ENCODE measurements at places on chromosomes 13 and 19.

- DNase-seq: peak; percentile 91
Observed at GRCh38 chr13:99661791-99662190, 160.5 kb downstream of the TM9SF2 start.

DNA sequence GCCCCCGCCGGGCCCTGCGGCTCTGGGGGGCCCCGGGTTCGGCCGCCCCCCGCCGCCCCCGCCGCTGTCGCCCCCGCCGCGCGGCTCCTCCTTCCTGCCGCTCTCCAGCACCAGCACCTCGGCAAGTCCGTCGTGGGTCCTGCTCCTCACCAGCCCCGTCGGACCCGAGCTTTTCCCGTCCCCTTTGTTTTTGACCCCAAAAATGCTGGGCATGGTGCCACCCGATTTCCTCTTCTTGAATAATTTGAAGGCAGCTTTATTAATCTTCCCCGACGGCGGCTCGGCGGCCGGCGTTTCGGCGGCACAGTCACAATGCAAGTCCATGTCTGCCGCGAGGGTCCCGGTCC lies 945 bp downstream of the AMER2 start:
- no peak for DNase-seq

- no peak for DNase-seq
Observed at GRCh38 chr19:56838909-56839651, 1.4 kb downstream of the PEG3 start.

- no peak for DNase-seq
Observed at GRCh38 chr13:85631801-85632200, 167.4 kb downstream of the SLITRK6 start.

DNA sequence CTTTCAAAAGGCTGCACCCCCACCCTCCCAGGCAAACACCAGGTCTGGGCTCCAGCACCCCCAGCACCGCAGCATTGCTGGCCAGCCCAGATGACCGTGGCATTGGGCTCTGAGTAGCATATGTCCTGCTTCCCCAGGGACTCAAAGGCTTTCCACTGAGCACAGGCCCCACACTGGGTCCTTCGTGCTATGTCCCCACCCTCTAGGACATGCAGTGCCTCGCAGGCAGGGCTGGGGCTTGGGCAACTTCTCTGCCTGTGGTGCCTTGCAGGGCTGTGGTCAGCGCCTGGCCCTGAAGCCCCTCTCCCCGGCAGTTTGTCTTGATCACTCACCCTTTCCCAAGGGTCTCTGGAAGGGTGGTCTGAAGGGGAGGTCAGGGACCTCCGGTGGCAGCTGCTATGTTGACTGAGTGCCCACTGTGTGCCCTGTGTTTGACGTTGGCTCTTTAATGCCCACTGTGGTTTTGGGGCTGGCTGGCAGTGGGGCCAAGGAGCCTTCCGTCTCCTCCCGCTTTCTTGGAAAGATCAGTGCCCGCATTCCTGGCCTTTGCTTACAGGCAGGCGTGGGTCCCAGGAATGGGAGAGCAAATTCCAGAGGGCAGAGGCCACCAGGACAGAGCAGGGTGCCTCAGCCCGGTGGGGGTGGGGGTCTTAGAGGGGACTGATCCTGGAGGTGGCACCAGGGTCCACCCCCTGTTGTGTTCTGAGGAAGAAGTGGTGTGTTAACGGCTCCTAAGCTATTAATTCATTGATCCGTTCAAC lies 20.3 kb upstream of the CRTC1 start:
- peak; percentile 58 for DNase-seq

DNA sequence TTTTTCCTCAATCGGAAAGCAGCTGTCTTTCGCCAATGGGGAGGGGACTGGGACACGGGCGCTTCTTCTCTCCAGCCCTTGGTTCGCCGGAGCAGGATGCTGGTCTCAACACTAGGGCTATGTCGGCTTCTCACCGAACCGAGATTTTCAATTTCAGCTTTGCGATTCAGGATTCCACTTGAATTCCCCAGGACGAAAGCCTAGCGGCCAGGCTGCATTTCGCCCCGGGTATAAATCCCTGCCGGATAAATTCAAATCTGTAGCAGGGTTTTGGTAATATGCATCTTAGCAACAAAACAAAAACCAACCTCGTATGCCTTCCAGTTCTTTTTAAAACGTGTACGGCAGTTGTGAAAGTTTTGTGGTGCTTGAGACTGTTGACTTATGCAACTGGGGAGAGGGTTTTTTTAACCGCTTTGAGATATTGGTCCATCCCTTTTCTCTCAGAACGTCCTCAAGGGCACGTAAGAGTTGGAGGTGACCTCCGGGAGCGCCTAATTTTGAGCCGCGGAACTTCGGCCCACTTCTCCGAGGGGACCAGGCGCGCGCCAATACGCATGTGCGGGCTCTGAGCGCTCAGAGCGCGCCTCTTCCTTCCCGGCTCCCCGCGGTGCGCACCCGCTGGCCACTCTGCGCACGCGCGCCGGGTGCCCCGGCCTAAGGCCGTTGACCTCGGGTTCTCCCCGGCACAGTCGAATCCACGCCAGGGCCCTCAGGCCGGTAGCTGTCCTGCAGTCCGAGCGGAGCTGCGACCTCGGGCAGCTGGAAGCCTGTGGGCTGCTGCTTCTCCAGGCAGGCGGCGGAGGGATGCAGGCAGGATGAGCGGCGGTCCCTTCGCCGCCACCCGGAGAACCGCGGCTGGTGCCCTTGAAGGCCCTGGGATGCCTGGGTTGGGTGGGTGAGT lies 7.6 kb downstream of the POU4F1 start:
- peak; percentile 86 for DNase-seq

- DNase-seq: no peak
Observed at GRCh38 chr13:96821971-96822370, 172.3 kb downstream of the OXGR1 start.

GRCh38 chr13:85093808-85094207 lies 705.4 kb downstream of the SLITRK6 start:
- DNase-seq: peak; percentile 44

DNA sequence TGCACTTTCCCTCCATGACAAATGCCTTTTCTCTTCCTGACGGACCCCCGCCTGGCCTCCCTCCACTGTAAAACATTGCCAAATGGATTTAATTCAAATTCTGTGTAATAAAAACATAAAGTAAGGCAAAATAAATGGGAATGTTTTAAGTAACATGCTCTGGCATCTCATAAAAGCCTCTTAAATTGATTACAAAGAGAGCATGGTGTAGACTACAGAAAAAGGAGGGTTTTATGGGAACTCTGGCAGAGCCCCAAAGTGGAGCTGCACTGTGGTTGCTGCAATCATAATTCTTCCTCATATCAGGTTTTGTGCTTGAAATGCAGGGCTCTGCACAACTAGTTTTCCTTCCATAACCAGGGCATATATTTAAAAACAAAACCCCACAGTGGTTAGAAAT lies 44.3 kb upstream of the SIAH3 start:
- DNase-seq: no peak

DNA sequence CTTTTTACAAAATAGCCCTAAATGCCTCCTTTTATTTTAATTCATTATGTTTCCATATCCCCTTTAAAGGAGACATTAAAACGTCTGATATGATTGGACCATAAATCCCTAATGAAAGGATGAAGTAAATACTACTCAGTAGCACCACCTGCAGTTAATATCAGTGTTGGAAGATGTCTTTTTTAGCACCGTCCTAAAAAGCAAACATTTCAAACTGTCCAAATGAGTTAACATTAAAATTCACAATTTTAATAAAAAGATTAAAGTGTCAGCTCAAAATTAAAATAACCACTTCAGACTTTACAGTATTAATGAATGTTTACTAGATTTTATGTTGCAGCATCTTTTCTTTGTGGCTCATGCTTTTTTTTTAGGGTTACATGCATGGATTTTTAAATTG lies 12.3 kb downstream of the ZNF507 start:
- DNase-seq: no peak

DNA sequence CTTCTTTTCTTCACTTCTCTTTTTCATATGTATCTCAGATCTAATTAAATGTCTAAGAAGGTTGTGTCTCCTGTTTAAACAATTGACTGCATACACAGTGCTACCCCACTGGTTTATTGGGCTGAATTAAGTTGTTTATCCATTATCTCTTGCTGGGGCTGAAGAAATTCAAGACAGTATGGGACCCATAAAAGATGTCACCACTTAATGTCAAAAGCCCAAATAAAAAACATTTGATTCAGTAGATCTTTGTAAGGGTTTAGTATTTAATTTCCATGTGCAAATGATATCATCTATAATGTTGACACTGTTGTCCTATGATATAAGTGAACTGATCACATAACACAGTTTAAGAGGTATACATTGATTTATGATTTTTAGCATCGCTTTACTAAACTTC lies 1431.9 kb upstream of the PCDH20 start:
- DNase-seq: no peak

GRCh38 chr13:85366759-85367417 lies 432.3 kb downstream of the SLITRK6 start:
- no peak for DNase-seq

DNA sequence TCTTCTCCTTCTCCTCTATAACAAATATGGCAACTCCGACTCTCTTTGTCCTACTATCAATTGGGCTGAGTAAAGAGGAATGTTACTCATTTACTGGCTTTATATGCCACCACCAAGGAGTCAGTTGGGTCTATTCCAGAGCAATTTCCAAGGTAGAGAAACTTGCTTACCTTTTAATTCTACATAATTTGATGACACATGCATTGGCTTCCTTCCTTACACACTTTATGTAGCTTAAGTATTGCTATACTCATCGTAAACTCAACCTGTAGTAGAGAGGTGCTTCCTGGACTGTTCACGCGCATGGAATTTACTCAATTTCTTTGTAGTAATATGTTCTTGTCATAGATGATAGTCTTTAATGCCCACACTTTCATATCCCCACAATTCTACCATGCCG lies 160.7 kb downstream of the LMO7 start:
- DNase-seq: no peak

- DNase-seq: no peak
Observed at GRCh38 chr19:30733826-30734550, 361.8 kb downstream of the ZNF536 start.

- no peak for DNase-seq
Observed at GRCh38 chr19:40421993-40422747, 3.6 kb downstream of the SERTAD1 start.

DNA sequence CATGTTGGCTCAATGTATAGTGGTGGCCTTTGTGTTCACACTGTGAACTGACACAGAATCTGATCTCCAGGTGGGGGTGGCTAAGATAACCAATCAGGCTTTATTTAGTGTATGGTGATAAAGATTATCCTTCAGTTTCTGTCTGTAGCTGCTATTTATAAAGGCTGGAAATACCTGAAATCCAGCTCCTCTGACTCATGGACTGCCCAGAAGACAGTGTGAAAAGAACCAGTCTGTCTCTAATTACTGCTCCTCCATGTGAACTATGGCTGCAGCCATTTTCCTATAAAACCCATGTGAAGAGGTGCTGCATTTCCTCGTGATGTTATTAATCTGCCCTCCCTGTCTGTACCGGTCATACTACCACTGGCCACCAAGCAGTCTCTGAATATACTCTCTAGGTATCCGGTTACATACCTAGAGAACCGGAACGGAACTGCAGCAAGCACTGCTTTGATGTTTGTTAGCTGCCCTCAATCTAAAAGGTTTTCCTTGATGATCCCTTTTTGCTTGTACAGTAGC lies 238.0 kb downstream of the LHFPL6 start:
- no peak for DNase-seq

- no peak for DNase-seq
Observed at GRCh38 chr13:82010780-82011179, 1669.9 kb upstream of the SPRY2 start.

DNA sequence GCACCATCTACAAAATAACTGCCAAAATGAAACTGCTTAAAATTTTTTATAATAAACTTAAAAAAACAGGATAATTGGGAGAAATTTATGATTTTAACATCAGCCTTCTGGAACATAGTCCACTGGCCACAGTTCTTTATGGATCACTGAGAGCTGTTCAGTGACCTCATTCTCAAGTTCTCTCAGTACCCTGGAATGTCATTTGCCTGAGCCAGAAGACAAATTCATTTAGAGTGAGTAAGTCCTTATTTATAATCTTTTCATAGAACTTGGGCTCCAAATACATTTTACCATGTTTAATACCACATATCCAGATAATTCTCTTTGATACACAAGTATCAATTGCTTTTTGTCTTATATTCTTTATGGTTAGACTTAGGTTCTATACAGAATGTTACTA lies 87.6 kb downstream of the CAB39L start:
- no peak for DNase-seq

DNA sequence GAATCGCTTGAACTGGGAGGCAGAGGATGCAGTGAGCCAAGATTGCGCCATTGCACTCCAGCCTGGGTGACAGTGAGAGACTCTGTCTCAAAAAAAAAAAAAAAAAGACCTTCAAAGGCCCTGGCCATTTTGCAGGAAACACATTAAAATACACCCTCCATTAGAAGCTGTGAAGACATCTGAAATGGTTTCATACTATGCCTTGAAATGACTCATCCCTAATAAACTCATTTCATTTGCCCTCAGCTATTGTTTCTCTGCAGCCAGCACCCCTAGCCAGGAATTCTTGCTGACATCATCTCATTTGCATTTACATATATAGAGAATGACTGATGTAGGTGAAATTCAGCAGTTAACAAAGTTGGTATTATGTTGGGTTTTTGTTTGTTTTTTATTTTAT lies 8.7 kb downstream of the EML2 start:
- DNase-seq: no peak

GRCh38 chr13:66958611-66959010 lies 271.5 kb downstream of the PCDH9 start:
- DNase-seq: no peak

- DNase-seq: no peak
Observed at GRCh38 chr13:71773531-71773930, 93.5 kb downstream of the DACH1 start.

DNA sequence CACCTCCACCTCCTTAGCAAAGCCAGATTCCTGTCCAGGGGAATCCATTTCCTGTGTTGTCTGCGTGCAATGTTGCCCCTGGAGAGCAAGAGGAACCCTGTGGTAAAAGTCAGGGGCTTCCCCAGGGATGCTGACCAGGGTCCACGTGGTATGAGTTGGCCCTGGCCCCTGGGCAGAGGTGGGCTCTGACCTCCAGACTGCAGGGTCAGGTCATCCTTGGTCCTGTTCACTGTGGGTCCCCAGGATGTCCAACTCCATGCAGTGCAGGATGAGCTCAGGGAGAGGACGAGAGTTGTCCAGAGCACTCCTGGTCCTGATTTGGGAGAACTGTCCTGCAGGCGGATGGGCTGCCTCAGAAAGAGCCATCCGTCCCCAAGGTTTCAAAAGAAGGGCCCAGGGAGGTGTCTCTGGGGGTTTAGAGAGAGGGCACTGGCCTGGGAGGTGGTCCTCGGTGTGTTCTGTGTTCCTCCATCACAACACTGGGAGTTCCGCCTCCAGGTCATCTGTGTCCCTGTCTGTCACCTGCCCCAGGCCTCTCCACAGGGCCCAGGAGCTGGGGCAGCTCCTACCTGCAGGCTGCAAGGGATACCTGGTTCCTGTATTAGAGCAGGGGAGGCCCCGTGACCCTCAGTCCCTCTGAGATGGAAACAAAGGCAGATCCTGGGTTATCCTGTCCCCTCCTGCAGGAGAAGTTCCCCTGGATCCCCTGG lies 1.2 kb upstream of the CEACAM4 start:
- DNase-seq: peak; percentile 18

DNA sequence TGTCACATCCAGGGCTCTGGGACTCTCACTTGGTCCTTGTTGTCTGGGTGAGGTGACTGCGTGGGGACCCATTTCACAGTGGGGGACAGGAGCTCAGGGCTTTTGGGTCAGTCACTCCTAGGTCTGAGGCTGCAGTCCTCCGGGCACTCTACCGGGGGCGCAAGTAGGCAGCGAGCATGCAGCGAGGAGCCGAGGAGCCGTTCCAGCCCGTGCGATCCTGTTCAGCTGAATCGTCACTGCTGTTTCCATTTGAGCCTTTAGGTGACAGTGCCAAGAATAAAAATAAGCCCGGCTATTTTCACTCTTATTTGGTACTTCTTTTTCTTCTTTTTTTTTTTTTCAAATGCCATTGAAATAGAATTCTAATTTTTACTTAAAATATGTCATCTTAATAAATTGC lies 126.5 kb downstream of the ZNF536 start:
- DNase-seq: peak; percentile 89

Data from endodermal cell (in vitro differentiated cells).